ENCODE measurements at places on chromosomes 6 and 20.
A peak's percentile ranks its signal among the peaks of the same experiment; 100 is the strongest.

DNA sequence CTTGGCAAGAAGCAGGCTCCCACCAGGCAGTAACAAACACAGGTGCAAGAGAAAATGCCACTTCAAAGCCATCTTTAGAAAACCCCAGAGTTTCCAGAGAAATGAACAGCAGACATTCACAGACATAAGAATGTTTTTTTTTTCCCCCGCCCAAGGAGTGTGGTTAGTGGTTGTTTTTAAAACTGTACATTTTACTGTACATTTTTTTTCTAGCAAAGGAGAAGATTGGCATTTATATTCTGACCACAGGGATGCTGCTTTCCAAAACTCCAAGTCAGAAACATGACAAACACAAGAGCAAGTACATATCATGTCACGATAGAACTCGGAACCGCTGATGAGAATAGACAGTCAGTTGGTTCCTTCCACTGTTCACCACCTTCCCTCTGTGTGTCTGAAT, 197.9 kb downstream of the LRFN2 start:
- DNase-seq = peak; percentile 35

DNA sequence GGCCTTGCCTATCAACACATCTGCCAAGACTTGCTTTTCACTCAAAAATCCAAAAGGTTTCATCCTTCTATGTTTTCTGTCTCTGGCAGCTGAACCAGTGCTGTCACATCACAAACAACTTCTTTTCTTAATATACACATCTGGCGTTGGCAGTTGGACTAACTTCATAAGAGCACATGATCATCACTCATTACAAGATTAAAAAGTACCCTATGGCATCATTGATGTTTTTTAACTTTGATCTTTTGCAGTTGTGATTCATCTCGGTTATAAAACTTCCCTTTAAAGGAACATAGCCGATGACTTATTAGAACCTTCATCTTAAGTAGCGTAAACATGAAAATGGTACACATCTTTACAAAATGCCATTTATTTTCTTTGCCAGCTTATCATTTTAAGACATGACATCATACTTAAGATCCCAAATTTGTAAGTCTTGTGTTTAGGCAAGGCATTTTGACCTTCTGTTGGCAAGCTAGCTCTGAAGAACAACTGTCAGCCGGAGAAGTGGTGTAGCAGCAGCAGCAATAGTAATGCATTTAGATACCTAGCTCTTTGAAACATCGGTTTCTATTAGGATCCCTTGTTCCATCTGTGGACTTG, 64.2 kb upstream of the SUPT3H start:
- DNase-seq = peak; percentile 42

GRCh38 chr6:5184878-5185277, 75.9 kb downstream of the LYRM4 start:
- DNase-seq = no peak

DNA sequence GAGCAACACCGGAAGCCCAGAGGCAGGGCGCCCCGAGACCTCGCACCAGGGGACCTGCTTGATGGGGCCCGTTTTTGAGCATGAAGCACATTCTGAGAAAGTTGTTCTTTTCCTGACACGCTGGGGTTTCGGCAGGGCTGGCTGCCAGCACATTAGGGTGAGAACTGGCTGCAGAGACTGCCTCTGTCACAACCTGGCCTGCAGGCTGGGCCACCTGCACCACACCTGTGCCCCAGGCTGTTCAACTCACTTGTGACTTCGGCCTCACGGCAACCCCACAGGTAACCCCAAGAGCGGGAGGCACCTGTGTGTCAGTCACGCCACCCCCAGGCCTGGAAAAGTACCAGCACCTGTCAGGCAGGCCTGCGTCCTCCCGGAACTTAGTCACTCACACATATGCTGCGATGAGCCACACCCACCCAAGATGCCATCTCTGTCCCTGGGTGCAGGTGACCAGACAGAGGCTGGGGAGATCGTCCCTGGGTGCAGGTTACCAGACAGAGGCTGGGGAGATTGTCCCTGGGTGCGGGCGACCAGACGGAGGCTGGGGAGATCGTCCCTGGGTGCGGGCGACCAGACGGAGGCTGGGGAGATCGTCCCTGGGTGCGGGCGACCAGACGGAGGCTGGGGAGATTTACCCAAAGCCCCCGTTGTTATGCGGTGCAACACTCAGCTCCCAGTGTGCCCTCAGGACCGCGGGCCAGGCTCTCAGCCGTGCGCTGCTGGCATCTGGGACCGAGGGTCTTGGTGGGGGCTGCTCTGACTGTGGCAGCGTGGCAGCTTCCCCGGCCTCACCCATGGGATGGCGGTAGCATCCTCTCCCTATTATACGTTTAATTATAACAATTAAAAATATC, 82.5 kb upstream of the BHLHE23 start:
- no peak for DNase-seq

DNA sequence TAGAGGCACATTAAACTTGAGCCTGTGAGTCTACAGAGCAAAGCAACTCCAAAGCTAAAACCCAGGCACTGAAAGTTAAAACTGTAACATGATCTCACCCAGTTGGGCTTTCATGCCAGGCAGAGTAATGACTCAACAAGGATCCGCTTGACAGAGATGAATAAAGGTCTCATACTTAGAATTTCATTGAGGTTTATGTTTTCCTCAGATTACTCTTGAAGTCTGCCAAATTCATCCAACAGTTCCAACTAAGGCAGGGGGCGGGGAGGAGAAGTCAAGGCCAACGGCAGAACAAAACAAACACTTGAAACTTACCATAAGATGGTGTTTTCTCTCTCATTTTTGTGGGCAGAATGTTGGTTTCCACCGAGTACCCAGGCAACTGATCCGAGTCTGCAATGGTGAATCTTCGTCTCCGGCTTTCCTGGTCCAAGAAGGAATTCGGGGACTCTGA, 54.0 kb upstream of the IPCEF1 start:
- DNase-seq = no peak

- no peak for DNase-seq
Measured at GRCh38 chr6:1708820-1709219, 99.1 kb downstream of the FOXC1 start.

DNA sequence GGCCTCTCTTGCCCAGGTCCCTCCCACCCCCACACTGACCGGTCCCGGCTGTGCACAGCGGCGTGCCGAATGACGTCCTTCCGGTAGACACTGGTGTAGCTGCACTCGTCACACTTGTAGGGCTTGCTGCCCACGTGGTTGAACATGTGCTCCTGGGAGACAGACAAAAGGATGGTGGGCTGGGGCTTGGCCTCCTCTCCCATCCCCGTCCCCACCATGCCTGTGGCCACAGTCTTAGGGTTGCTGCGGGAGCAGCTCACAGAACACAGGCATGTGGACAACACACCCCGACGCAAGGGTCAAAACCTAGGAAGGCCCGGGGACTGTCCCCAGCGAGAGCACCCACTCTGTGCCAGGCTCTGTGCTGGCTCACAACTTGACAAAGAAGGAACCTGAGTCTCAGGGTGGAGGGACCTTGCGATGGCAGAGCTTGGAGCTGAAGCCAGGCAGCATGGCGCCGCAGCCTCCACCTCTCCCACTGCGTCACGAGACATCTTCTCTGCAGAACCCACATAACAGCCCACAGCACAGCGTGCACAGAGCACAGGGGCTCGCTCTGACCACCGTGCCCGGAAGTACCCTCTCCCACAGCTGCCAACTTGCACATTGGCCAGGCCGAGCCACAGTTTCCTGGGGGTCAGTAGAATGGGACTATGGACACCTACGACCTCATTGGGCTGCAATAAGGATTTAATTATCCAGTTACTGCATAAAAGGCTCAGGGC, 9.8 kb downstream of the ZNF335 start:
- DNase-seq = no peak

DNA sequence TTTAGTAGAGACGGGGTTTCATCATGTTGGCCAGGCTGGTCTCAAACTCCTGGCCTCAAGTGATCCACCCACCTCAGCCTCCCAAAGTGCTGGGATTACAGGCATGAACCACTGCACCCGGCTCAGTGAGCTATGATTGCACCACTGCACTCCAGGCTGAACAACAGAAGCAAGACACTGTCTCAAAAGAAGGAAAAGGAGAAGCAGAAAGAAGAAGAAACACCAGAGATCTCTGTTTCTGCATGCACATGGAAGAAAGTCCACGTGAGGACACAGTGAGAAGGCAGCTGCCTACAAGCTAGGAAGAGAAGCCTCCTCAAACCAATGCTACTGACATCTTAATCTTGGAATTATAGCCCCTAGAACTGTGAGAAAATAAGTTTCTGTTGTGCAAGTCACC, 16.0 kb downstream of the ECT2L start:
- no peak for DNase-seq

- DNase-seq = no peak
Measured at GRCh38 chr6:79518842-79519241, 18.4 kb downstream of the LCA5 start.

DNA sequence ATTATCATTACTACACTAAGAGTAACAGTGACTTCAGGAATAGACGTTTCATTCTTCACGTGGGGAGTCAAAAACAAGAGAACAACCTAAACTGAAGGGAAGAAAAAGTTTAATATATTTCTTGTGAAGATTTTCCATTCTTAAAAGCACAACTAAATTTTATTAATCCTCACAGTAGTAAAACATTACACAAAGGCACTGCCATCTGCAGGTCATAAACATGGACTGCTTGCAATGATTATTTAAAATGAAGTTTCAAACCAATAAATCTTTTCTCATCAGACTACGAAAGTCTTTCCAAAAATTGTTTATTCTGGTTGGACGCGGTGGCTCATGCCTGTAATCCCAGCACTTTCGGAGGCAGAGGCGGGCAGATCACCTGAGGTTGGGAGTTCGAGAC, 2.6 kb downstream of the NCOA5 start:
- DNase-seq = no peak

GRCh38 chr20:22403632-22404361, 180.6 kb downstream of the FOXA2 start:
- no peak for DNase-seq

DNA sequence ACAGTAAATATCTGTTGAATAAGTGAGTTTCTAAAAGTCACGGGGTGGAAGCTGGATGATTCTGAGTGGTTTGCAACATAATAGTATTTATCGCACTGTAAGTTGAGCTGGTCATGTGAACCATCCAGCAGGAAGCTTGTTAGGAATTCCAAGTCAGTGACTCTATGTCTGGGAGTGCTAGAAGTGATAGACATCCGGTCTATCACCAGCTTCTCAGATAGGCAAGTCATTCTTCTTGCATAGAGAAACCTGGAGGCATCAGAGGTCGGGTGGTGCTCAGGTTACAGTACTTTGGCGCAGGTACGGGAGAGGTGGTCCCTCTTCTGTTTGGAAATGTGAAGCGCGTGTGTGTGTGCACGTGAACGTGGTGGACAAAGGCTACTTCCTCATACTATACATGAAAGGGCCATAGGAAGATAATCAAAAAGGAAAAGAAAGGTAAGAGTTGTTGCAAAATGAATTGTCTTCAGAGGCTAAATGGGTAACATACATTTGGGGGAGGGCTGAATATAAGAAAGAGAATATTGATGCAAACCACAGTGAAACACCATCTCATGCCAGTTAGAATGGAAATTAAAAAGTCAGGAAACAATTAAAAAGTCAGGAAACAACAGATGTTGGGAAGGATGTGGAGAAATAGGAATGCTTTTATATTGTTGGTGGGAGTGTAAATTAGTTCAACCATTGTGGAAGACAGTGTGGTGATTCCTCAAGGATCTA, 299.3 kb upstream of the ZFP64 start:
- no peak for DNase-seq

- DNase-seq = no peak
Measured at GRCh38 chr6:52515219-52515960, 61.5 kb downstream of the TRAM2 start.

GRCh38 chr20:3788685-3789155, 2.2 kb upstream of the CENPB start:
- DNase-seq = no peak

DNA sequence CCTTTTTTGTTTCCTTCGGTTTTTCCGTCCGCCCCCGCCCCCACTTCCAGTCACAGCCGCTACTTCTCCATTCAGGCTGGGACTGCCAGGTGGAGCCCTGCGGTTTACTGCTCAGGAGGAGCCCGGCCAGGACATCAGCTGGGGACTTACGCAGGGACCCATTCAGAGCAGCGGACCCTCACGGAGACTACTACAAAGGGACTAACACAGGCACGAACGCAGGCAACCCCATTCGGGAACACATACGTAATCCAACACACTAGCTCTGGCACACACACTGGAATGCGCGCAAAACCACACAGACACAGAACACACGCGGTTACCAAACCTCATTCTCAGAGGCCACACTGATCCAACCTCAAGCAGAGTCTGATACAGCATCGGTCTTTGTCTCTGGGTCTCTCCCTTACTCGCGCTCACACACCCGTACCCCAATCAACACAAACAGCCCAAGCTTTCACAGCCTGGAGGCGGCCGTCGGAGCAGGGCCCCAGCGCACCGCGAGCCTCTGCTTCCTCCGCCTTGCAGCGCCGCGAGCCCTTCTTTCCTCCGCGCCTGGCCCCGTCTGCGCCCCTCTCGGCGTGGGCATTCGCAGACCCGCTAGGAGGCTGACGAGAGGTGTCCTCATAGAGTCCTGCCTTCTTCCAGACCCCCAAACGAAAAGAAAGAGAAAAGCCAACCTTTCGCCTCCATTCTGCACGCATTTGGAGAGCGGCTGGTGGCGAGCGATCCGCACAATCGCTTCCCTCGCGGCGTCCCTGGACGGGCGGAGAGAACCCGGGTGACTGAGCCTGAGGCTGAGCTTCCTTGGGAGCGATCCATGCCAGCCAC, 1.1 kb upstream of the SLC32A1 start:
- no peak for DNase-seq

- no peak for DNase-seq
Measured at GRCh38 chr6:135227349-135227748, 46.2 kb downstream of the MYB start.

DNA sequence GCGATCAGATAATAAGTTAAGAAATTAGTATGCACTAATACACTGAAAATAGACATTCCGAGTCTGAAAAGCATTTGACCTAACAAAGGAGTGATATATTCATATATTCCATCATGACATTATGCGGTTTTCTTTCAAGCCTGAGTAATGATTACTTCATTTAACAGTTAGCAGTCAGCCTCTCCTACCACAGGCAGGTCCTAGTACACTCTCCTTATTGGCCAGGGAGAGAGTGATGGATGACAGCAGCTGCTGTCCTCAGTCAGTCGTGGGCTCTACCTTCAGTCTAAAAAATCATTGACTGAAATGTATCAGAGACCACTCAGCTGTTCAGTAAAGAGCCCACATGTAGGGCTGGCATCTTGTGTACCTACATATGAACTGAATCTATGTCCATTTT, 33.2 kb upstream of the VGLL2 start:
- no peak for DNase-seq

- DNase-seq = no peak
Measured at GRCh38 chr6:40887792-40888340, 151.2 kb downstream of the UNC5CL start.

DNA sequence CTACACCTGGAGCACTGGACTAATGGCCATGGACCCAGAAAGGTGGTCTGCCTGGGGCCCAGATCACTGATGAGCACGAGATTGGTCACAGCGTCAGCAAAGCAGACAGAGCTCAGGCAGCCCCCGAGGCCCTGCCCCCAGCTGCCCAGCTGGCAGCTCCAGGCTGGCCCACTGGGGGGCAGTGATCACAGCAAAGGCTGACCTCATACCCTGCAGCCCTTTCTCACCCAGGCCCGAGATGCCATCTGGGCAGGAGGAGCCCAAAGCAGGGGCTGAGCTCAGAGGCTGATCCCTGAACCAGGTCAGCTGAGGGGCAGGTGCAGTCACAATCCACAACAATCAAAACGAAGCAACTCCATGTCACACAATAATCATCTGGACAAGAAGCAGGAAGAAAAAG, 4.1 kb downstream of the MAP1LC3A start:
- DNase-seq = peak; percentile 13
